ENCODE measurements at places on chromosomes 6 and 20. TPM values are rescaled to one million over a fixed set of nuclear protein-coding genes. Genes with fewer than 3 reads are reported as not detected.

The NRN1 gene
- total RNA-seq: 66.5 TPM

The DEFB132 gene
- not detected for total RNA-seq

GRCh38 chr20:63554361-63555278, 661 bp downstream of the FNDC11 start:
- DNase-seq: no peak

The CNKSR3 gene
- total RNA-seq: 22.7 TPM

- DNase-seq: no peak
Measured at GRCh38 chr6:97958134-97958533, 675.1 kb upstream of the MMS22L start.

The CST7 gene
- 6.1 TPM for total RNA-seq

DNA sequence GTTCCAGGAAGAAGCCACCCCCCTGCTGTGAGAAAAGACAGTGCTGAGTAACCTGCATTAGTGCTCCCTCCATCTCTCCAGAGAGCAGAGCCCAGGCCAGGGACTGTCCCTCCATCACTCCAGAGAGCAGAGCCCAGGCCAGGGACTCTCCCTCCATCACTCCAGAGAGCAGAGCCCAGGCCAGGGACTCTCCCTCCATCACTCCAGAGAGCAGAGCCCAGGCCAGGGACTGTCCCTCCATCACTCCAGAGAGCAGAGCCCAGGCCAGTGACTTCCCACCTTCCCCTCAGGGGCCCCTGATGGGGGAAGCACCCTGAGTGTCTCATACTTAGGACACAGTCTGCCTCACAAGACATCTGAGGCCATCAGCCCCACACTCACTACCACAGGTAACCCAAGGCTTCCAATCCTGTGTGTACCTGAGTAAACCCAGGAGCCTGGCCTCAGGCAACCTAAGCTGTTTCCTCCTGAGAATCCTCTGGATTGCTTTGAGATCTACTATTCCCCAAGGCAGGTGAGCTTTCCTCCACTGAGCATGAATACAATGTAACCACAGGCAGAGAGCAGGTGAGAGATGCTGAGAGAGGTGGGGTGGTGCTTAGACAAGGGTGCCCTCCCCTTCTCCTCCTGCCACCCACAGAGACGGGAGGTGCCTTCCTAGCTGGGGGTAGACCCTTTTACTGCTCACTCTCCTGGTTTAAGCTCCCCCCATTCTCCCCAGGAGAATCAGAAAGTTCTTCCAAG, 4.9 kb downstream of the TBXT start:
- no peak for DNase-seq

DNA sequence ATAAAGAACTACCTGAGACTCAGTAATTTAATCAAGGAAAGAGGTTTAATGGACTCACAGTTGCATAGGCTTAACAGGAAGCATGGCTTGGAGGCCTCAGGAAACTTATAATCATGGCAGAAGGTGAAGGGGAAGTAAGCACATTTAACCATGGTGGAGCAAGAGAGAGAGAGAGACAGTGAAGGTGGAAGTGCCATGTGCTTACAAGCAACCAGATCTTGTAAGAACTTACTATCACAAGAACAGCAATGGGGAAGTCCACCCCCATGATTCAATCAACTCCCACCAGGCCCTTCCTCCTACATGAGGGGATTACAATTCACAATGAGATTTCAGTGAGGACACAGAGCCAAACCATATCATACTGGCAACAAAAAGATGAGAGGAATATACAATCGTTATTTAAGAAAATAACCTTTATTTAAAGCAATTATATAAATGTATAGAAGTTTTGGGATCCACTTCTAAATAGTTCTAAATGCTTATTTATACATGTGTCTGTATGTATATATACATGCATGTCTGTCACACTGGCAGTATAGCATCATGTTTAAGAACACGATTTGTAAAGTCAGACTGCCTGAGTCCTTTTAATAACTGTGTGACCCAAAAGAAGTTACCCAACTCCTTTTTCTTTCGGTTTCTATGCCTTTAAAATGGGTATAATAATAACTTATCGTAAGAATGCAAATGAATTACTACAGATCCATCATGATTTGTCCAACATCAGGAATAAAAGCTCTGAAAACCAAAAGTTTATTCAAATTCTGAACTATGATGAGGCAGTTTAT, 255.7 kb upstream of the THEMIS start:
- no peak for DNase-seq

The ARMH2 gene
- total RNA-seq: not detected

The ULBP3 gene
- not detected for total RNA-seq

DNA sequence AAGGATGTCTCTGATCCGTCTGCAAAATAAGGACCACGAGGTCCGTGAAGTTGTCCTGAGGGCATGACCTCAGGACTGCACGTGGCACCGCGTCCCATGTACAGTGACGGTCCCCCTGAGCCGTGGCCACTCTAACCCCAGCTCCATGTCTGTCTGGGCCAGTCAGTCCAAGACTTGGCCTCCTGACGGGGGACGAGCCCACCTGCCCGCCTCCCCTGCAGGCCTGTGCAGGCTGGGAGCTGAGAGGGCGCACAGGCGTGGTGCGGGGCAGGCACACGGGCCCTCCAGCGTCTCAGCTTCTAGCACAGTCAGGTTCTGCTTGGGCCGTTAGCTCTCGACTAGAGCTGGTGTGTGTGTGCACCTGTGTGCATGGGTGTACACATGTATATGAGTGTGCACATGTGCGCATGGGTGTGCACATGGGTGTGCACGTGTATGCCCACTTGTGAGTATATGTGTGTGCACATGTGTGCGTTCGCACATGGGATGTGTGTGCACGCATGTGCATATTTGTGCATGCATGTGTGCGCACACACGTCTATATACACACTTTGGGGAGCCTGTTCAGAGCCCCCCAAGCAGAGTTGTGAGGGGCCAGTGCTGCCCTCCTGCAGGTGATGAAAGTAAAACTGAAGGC, 307.0 kb downstream of the TAF4 start:
- no peak for DNase-seq

The PRICKLE4 gene
- total RNA-seq: 15.5 TPM

DNA sequence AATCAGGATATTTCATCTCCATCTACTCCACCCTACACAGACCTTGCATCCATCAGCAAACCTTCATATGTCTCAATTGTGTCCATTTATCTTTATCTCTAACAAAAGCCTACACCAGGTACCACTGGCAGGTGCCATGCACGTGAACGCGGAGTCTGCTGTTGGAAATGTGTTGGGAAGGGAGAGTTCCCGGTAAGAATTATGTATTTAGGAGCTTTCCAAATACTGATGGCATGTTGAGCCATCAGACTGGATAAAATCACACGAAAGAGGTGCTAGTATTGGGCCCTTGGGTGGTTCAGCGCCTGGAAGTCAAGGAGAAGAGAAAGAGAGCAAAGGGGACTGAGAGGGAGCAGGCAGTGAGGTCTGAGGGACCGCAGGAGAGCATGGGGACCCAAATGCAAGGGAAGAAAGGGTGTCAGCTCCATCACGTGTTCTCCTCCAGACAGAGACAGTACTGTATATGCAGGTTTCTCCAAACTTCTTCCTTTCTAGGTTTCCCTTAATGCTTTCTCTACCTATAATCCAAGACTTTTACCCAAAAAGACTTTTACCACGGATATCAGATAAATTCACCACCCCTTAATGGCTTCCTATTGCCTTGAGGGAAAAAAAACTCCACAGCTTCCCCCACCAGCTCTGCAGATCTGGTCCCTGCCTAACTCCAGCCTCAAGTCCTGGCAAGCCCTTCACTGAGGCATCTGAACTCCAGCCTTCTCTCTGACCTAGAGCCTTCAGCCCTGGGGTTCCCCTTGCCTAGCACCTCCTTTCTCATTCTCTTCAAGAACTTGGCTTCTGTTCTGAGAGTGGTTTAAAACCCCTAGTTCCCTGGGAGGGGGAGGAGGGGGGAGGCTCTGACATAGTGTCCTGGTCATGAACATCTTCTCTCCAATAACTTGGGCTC, 4.8 kb upstream of the ZNF217 start:
- DNase-seq: no peak

DNA sequence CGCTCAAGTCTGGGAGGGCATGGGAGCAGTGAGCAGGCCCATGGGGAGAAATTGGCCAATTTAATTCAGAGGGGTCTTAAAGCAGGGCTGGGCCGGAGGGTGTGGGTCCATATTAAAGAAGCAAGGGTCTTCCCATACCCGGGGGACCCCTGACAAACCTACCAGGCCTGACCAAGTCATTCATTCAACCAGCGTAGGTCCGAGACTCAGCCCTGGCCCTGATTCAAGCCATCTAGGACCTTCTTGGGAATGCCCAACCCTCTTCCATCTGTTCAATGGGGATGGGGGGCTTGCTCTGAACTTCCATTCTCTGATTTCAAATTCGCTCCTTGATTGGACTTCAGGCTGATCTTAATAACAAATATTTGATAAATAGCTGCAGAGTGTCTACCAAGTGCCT, 7.3 kb downstream of the ADIG start:
- DNase-seq: no peak

GRCh38 chr6:13931797-13932402, 7.1 kb downstream of the RNF182 start:
- DNase-seq: no peak

DNA sequence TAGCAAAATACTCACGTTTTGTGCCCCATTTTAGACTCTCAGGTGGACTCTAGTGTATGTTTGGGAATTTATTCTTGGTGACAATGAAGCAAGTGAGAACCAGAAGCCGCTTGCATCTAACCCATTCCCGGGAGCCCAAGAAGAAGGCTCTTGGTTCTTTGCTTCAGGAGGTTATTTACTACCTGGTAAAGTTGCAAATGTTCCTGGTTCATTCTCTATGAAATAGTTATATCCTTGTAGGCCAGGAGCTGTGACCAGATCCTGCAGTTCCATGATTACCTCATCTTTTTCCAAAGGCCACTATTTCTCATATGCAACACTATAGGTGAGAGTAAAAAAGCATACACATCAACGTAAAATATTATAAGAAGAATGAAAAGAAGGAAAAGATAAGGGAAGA, 60.9 kb upstream of the FABP7 start:
- no peak for DNase-seq

DNA sequence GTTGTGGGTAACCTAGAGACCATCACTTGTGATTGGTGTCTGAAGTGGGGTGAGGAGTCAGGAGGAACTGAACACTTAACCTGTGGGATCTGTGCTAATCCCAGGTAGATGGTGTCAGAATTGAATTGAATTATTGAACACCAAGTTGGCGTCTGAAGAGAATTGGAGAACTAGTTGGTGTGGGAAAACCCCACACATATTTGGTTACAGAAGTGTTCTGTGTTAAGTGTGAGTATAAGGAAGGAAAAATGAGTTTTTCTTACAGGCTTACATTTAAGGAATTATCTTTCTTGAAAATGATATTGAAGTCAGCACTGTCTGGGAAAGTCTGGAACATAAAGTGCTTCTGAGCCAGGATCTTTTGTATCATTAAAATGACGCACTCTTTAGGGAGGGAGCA, 182.9 kb upstream of the ECI2 start:
- no peak for DNase-seq

- DNase-seq: no peak
Measured at GRCh38 chr20:35561671-35562070, 19.8 kb downstream of the ERGIC3 start.

DNA sequence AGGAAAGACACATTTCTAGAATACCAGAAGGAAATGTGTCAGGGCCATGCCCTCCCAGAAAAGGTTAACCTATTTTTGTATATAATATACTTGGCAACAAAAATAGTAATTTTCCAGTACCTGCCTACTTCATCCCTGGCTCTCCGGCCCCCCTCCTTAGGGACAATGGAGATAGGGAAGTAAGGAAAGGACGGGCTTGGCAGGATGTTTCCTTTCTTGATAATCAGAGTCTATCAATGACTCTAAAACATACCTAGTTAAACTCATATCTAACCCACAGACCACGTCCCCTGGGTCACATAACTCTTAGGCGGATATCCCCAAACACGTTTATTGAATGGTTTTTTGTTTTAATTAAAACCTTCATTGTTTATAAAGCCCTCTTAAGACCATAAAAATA, 11.8 kb downstream of the UQCC2 start:
- DNase-seq: no peak

The HNF4A gene
- not detected for total RNA-seq

The TMEM74B gene
- 12.4 TPM for total RNA-seq

DNA sequence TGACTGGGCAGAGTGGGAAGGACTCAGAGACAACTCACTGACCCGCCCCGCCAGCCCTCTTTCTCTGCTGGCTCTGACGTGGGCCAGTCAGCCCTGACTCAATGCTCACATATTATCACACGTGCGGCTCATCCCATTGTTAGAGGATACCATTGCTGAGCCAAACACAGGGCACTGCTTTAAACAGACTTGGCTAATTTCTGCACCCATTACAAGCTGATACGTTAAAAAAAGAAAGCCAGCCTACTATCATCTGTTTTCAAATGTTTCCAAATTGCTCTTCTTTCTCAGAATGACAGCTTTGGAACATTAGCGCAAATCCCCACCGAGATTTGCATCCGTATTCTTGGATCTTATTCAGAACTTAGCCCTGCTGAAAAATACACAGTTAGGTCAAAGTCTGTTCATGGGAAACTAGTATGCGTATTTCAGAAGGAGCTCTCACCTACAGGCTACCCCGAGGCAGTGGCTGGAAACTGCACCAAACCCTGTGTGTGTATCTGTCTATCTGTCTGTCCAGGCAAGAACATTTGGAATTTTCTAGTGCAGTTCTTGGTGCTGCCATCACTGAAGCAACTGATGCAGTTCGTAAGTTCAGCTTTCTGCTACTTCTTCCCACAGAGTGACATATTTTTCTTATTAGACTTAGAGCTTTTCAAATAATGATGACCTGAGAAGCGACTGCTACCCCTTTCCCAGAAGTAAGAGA, 32.8 kb downstream of the RAMACL start:
- peak; percentile 55 for DNase-seq

DNA sequence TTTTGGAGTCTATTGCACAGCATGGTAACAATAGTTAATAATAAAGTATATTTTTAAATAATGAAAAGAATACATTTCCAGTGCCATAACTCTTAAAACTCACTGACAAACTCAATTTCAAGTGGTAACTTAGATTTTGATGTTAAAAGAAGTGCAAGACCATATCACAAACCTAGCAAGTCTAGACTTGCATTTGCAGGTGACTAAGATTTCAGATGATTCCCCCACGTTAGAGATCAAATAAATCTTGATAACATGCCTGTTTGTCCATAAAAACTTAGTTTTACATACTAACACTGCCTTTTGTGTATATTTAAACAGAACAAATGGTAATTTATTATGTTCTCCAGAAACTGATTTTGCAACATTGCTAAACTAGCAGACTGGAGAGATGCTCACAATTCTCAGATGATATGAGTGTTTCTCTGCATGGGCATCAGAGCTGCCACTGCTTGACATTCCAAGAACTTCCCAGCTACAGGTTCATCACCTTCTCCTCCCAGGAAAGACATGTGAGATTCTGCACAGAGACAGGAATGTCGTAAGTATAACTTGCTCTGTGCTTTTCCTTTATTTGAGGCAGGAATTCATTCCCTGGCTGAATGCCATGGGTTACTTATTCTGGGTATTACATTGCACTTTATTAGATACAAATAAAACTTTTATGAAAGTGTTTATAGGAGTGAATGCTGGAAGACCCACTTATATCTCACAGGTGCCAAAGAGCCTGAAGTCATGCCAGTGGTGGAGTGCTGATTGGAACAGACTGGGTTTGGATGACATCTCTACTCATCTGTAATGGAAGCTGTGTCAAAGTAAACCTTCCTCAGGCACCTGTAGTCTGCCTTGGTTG, 160.2 kb upstream of the FOXA2 start:
- DNase-seq: no peak

The PLCB4 gene
- total RNA-seq: 52.9 TPM

- DNase-seq: no peak
Measured at GRCh38 chr6:160333841-160334240, 14.3 kb upstream of the SLC22A3 start.

Measured in tibial nerve (tissue), 4 donors.